ENCODE measurements at places on chromosomes 11 and 22. TPM values are rescaled to one million over a fixed set of nuclear protein-coding genes. Genes with fewer than 3 reads are reported as not detected.
A peak's percentile ranks its signal among the peaks of the same experiment; 100 is the strongest.

DNA sequence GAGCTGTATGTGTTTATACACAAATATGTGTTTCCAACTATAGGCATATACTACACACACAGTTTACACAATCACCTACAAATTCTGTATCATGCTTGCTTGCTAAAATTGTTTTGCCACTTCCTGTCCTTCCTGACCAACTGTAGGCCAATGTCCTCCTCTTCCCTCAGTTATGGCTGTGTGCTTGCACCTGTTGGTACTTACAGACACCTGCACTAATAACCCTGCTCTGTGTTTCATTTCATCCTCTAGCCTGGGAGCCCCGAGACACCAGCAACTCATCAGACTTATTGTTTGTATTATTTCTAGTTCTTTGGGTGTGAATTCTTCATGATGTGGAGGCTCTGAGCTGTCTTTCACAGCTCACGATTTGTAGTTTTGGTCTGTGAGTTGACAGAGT is 1.8 kb upstream of the NCF4 start:
- no peak for DNase-seq

Gene ANO3
- 0.34 TPM for total RNA-seq

Gene PHETA2
- 0.17 TPM for total RNA-seq

Gene LARGE2
- total RNA-seq, result 0.22 TPM

- DNase-seq, result no peak
Measured at GRCh38 chr22:17613280-17613679, 15.3 kb downstream of the ATP6V1E1 start.

Gene TRIM48
- not detected for total RNA-seq

Gene ACTN3
- total RNA-seq, result not detected

GRCh38 chr11:75802913-75803820 is 11.8 kb upstream of the UVRAG start:
- peak; percentile 65 for DNase-seq

Gene LIN7C
- total RNA-seq, result 68.4 TPM

DNA sequence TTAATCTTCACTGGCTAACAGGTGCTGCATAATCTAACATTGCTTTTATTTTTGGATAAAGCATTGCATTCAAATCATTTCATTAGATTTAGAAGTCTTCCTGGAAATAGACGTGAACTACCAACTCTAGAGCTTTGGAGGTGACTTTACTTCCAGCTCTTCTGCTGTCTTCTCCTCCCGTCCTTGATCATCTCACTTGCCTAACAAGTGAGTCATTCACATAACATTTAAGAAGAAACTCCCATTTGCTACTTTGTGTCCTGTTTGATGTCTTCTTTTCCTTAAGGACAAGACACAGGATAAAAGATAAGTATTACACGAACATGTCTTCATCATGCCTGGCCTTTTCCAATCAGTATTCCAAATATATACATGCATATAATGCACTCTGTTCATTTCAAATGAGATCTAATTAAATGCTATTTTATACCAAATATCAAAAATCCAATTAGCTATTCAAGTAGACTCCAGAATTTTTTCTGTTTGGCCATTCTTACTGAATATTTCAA is 88.3 kb downstream of the BDNF start:
- no peak for DNase-seq

DNA sequence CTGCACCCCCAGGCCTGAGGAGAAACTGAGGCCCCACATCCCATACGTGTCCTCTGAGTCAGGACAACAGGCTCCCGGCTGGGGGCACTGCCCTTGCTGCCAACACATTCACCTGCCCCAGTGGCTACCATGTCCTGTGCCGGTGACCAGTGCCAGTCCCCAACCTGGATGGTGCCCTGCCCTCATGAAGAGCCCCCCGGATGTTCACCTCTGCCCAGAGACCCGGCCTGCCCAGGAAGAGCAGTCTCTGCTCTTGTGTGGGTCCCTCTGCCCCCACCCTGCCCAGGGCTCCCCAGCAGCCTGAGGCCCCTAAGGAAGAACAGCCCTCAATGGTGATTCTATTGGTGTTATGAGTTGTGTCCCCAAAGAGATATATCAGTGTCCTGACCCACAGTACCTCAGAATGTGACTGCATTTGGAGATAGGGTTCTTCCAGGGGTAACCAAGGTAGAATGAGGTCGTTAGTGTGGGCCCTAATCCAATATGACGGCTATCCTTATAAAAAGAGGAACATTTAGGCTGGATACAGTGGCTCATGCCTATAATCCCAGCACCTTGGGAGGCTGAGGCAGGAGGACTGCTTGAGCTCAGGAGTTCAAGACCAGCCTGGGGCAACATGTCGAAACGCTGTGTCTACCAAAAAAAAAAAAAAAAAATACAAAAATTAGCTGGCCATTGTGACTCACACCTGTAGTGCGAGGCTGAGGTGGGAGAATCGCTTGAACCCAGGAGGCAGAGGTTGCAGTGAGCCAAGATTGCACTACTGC is 13.2 kb upstream of the DGCR8 start:
- DNase-seq, result no peak

GRCh38 chr11:131454490-131454889 is 84.1 kb downstream of the NTM start:
- DNase-seq, result no peak

Gene SUN2
- total RNA-seq, result 33.0 TPM

DNA sequence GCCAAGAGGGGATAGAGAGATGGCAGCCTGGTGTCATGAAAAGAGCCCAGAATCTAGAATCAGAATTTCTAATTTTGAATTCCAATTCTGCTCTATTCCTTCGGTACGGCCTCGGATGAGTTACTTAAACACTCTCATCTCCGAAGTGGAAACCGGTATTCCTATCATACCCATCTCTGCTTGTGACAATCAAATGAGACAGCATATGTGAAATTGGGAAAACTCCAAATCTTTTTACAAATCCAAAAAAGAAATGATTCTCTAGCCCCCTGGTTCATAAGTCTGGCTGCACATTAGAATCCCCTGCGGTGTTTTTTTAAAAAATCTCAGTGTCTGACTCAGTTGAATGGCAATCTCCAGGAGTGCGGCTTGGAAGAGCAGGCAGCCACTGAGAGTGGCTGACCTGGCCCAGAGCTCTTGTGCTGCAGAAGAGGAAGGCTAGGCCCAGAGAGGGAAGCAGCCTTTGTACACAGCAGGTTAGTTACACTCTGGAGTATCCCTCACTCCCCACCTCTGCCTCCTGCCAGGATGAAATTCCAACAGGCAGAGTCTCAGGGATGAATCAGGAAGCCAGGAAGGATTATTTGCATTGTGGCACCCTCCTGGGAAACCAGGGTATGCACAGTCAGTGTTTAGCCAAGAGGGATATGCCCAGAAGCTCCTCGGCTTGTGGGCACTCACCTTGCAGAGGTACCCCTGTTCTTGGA is 93.6 kb upstream of the ISX start:
- DNase-seq, result peak; percentile 34

Gene KRTAP5-11
- not detected for total RNA-seq

GRCh38 chr11:12906501-12906900 is 102.6 kb upstream of the RASSF10 start:
- DNase-seq, result peak; percentile 20

GRCh38 chr22:28016781-28017557 is 97.9 kb upstream of the PITPNB start:
- DNase-seq, result no peak

- peak; percentile 64 for DNase-seq
Measured at GRCh38 chr11:69253028-69253427, 40.9 kb upstream of the MYEOV start.

Gene ISX
- total RNA-seq, result not detected

Gene SAA4
- not detected for total RNA-seq

Gene MS4A7
- not detected for total RNA-seq

- no peak for DNase-seq
Measured at GRCh38 chr11:4211991-4212390, 117.4 kb downstream of the RRM1 start.

DNA sequence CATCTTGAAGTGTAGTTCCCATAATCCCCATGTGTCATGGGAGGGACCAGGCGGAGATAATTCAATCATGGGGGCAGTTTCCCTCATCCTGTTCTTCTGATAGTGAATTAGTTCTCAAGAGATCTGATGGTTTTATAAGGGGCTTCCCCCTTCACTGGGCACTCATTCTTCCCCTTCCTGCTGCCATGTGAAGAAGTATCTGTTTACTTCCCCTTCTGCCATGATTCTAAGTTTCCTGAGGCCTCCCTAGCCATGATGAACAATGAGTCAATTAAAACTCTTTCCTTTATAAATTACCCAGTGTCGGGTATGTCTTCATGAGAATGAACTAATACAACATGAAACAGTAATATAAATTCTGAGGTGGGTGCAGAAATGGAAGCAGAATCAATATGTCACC is 12.1 kb upstream of the SPTBN2 start:
- no peak for DNase-seq

- DNase-seq, result no peak
Measured at GRCh38 chr11:72720047-72720446, 32.2 kb downstream of the ARAP1 start.

- DNase-seq, result peak; percentile 50
Measured at GRCh38 chr11:67266449-67267187, at the start of gene GRK2. GRK2 (plus strand) TSS chr11:67266473; CDS start chr11:67266700, 227 bp downstream.

GRCh38 chr11:911031-911889 is 650 bp upstream of the CHID1 start:
- peak; percentile 75 for DNase-seq

Gene PRRG4
- 4.4 TPM for total RNA-seq

DNA sequence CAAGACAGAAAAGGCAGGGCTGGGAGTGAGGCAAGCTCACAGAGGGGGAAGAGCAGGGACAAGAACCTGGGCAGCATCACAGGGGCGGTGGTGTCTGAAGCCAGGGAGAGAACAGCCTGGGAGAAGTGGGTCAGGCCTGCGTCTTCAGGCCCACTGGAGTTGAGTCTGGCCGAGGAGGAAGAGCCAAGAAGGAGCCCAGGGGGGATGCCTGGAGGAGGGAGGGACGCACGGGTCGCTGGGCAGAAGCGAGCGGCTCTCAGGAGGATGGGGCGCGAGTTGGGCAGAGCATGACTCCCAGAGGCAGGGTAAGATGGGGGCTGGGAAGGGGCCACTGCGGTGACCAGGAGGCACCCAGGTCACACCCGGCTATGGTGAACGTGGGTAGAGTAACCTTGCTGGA is 18.5 kb downstream of the LRFN4 start:
- no peak for DNase-seq

DNA sequence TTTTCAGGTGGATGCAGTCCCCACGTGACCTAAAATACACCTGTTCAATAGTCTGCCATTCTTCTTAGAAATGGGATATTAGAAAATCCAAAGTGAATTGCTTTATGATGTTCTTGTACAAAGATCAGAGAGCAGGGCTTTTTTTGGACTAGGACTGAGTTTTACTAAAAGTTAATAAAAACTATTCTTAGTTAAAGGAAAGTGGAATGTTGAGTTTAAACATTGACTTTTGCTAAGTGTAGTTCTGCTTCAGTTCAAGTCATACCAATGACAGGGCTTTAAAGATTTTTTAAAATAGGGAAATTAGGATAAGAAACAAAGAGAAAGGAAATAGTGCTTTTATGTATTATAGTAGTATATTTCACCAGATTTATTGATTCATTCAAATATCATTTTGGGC is at the start of gene SLC22A24:
Gene SLC22A24 (minus strand): TSS at position 101 of the 400 bp plus-strand sequence. CDS start 442 bp downstream, outside the sequence.
- no peak for DNase-seq

DNA sequence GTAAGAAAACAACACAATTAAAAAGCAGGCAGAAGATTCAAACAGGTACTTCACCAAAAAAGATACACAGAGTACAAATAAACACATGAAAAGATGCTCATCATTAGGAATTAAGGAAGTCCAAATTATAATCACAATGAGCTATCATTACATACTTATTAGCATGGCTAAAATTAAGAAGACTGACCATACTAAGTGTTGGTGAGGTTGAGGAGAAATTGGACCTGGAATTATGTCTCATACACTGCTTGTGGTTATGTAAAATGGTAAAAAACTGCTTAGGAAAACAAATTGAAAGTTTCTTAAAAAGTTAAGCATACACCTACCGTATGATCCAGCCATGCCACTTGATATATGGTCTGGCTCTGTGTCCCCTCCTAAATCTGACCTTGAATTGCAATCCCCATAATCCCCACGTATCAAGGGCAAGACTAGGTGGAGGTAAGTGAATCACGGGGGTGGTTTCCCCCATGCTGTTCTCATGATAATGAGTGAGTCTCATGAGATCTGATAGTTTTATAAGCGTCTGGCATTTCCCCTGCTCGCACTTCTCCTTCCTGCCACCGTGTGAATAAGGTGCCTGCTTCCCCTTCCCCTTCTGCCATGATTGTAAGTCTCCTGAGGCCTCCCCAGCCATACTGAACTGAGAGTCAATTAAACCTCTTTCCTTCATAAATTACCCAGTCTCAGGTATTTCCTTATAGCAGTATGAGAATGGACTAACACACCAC is 4.8 kb downstream of the SAAL1 start:
- DNase-seq, result no peak

Gene TMEM41B
- total RNA-seq, result 84.6 TPM

Gene RASL10A
- not detected for total RNA-seq

Gene AQP11
- total RNA-seq, result 3.6 TPM

Gene GDPD5
- total RNA-seq, result 8.0 TPM

DNA sequence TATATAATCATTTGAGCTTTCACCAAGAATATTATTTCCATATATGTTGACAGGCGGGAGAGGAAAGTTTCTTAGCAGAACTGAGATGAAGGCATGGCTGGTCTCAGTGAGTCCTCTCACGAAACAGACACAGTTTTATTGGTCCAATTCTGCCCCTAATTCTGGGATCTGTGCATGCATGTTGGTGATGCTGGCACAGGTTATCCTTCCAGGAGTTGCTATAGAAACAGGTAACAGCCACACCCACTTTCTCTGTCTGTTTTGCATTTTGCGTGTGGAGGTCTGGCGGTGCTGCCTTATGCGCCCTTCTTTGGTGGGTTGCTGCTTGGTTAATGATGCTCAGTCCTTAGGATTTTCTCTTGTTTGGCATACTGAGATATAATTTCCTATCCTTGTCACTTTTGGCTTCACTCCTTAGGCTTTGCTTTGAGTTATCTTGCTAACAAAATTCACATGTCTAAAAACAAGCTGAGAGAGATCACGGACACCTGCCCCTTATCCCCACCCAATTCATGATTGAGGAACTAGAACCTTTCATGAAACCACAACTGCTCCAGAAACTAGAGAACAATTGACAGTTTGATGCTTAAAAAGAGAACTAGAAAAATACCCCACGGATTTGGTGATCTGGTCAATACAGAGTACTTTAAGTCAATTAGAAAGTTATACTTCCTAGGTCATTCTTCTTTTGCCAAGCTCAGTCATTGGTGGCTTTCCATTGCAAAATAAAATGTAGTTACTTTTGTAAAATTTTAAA is 189.3 kb downstream of the FAT3 start:
- no peak for DNase-seq

Gene FGF3
- not detected for total RNA-seq

- DNase-seq, result no peak
Measured at GRCh38 chr22:46862418-46863324, 100.2 kb downstream of the TBC1D22A start.

Gene AIFM3
- 0.47 TPM for total RNA-seq

Gene CCDC89
- 3.0 TPM for total RNA-seq

GRCh38 chr11:78202733-78203167 is 14.0 kb downstream of the USP35 start:
- no peak for DNase-seq

Gene SCGB1C1
- total RNA-seq, result not detected

- DNase-seq, result no peak
Measured at GRCh38 chr11:119030029-119030328, 698 bp downstream of the SLC37A4 start.
